ENCODE measurements at places on chromosomes 2 and 18.

- DNase-seq = no peak
These were observed 258.3 kb downstream of the LPIN1 start for GRCh38 chr2:12004713-12005112.

- DNase-seq = no peak
These were observed 99.8 kb downstream of the CAPN13 start for GRCh38 chr2:30707304-30707903.

DNA sequence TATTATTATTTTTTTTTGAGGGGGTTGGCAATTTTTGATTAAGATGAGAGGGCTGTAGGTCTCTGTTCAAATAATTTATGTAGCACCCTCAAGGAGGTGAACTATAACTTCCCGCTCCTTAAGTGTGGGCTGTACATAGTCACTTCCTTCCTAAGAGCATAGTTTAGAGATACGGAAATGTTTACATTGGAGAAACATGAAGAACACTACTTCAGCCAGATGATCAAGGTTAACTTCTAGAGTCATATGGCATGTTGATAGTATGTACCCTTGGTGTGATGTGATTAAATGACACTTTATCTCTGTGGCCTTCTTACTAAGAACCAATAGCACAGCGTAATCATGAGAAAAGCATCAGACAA lies 93.7 kb downstream of the MIB1 start:
- DNase-seq = no peak

- no peak for DNase-seq
These were observed 138.6 kb downstream of the BCL2 start for GRCh38 chr18:63180971-63181376.

DNA sequence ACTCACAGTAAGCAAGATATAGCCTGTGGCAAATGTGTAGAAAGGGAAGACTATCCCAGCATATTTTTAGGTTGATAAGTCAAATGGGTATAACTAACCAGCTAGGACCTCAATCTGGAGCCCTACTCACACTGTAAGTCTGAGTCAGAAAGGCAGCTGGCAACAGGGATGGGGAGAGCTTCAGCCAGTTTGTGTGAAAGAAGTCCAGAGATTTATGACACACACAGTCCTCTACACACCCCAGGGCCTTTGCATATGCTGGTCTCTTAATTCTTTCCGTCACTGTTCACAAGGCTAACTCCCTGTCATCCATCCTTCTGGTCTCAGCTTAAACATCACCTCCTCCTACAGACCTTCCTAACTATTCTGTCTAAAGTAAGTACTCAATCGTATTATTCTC lies 5.9 kb upstream of the TCF4 start:
- no peak for DNase-seq

GRCh38 chr2:73266061-73266901 lies 18.0 kb downstream of the FBXO41 start:
- DNase-seq = no peak

- DNase-seq = no peak
These were observed 76.4 kb upstream of the TSPYL6 start for GRCh38 chr2:54332386-54332785.

DNA sequence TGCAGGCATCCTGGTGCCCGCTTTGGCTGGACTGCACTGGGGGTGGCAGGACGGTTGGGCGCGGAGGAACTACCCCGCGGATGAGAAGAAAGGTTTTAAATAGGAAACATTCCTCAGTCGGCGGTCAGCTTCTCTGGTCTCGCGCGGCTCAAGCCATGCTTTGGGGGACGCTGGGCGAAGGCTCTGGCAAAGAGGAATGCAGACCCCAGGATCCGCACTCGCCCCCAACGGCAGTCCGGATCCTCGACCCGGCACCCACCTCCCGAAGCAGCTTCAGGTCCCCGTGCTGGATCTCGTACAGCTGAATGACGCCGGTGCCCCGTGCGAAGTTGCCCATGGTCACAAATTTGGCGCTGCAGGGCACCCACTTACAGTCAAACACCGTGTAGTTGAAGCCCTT lies 686 bp upstream of the PNO1 start:
- no peak for DNase-seq

DNA sequence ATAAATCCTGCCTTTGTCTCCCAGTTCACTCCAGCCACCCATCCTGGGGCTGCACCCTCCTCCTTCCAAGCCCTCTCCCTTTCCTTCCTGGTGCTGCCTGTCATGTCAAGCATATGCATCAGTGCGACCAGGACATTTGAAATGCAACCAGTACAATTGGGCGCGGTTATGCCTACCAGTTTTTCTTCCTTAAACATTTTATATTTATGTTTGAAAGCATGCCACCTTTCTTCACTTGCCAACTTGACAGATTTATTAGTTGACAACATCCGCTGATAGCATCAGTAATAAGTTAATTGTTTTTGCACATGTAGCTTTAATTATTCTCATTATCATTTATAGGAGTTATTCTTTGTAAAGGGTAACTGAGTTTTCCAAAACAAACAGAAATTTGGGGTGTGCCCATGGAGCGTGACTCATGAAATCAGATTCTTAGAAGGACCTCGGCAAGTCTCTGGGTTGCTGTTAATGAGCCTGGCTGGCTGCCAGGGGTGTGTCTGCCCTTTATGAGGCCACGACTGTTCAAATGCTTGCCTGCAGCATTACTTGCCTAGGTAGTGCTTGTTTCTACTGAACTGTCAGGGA lies 32.8 kb upstream of the IL1B start:
- DNase-seq = no peak

DNA sequence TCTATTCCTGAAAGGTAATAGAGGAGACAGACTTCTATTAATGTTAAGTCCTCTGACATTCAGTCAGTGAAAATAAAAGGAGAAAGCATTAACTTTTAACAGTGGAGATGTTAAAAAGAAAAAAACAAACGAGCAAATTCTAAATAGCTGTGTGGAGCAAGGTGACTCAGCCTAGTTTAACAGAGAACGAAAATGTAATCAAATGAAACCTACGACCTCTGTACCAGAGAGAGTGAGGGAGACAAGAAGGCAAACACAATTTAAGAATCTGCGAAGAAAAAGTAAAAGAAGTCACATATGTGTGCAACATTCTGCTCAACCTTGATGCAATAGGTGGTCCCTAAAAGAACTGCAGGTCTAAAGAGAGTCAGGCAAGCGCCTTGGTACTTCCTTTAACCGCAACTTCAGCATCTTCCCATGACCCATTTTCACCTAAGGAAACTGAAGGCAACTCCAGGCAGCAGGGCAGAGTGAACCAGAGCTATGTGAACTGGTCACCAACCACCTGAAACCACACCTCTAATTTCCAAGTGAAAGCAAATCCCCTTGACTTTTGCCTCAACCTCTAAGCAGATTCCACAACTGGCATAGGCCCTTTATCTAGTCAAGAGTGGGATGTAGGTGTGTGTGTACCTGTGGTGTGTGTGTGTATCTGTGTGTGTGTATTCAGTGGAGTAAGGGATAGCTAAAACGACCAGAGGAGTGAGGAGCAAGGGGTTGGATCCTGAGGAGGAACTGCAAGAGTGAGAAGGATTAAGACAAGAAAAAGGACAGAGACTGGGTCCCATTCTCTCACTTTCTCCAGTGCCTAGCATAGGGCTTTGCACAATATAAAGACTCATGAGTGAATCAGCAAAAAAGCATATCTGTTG lies 43.0 kb downstream of the FIGN start:
- no peak for DNase-seq

GRCh38 chr2:199070322-199070949 lies 387.3 kb downstream of the SATB2 start:
- DNase-seq = no peak

DNA sequence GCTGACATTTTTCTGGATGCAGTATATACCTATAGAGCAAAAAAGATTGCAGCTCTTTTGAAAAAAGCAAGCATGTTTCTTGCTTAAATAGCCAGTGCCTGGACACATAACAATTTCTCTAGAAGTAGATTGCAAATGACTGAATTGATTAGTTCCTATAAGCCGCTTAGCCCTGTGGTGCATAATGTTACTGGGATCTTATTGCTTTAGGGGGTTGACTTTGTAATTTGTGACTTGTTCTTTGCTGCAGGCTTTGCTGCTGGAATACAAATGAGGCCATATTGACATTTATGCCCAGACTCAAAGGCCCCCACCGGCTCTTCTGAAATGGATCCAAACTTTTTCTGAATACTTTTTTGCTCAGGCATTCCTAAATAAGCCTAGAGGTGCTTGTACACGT lies 182.6 kb downstream of the SH3BP4 start:
- no peak for DNase-seq

DNA sequence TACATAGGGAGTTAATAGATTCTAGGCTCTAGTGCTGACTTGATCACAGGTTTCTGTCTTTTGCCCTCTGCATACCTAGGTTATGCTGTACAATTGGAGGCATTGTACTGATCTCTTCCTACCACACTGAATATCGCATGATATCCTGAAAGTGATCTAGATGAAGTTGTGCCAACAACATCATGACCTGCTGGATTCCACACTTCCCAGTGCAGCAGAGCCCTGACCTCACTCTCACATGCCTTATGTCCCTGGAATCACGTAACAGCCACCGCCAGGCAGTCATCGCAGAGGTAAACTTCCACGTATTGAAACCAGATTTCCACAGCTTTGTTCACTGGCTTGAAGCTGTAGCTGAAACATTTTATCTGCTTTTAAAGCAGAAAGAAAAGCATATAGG lies 214.0 kb downstream of the ANKRD30B start:
- DNase-seq = no peak

- DNase-seq = no peak
These were observed 13.6 kb upstream of the TTR start for GRCh38 chr18:31578126-31578525.

- no peak for DNase-seq
These were observed 170.4 kb downstream of the ZNF521 start for GRCh38 chr18:25181581-25181980.

GRCh38 chr2:86598966-86599365 lies 24.7 kb downstream of the RNF103 start:
- no peak for DNase-seq

- DNase-seq = no peak
These were observed 36.9 kb downstream of the KLF7 start for GRCh38 chr2:207128867-207129266.

GRCh38 chr18:68035774-68036522 lies 519.4 kb upstream of the DSEL start:
- DNase-seq = no peak

- DNase-seq = no peak
These were observed 702.7 kb downstream of the SOCS6 start for GRCh38 chr18:70991577-70991976.

- no peak for DNase-seq
These were observed 30.4 kb downstream of the SRSF7 start for GRCh38 chr2:38720613-38721241.

DNA sequence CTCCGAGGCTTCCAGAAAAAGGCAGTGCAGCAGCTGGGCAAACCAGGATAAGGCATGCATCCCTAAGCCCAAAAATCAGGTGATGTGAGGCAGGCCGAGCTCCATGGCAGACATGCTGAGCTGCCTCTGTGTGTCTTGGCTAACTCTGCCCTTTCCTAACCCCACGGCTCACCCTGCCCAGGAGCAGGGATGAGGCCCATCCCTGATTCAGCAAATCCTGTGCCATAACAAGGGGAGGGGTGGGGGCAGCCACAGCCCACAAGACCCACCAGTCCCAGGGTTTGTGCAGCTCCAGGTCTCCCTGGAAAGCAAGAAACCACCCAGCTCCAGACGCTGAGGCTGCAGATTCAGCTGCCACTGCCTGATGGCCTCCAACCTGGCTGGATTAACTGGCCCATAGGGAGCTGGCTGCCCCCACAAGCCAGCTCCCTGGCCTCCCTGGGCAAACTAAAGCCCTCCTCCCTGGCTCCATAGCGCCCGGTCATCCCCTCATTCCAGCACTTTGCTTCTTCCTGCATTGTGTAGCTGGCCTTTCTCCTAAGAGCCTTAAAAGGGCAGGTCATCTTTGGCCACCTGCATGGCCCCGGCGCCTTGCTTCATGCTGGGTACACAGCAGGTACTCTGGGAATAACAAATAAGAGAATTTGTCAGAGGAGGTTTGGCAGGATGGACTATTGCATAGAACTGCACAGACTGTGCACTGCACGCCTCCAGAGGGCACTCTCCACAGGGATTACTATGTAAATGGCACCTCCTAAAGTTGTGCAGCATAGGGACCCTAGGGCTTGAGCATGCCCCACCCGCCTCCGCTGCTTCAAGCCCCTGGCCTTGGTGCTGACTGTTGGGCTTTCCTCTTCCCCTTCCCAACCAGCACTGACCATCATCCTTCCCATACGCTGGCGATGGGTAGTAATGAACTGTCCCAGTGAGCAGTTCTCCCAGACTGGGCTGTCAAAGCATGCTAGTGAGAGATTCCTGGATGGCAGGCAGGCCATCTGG lies 10.7 kb downstream of the STEAP3 start:
- DNase-seq = no peak

DNA sequence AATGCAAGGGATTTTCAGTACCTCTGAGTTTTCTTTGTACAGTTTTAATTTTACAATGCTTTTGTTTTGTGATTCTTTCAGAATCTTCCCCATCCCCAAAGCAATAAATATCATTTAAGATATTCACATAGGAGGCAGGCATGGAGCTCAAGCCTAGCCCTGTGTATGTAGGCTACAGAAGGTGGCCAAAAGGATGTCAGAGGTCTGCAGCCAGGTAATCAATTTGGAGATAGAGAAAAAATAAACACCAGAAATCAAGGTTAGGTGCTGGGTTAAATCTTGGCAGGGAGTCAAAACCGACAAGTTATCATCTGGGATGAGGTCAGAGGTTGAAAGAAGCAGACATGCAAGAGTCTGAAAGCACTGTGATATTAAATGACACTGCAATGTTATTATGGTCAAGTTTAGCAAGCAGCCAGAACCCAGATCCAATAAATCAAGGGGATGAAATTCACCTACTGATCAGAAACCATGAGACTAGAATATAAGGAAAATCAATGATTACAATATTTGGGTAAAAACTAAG lies 45.1 kb upstream of the LRP1B start:
- DNase-seq = no peak

GRCh38 chr2:16441431-16441830 lies 224.2 kb downstream of the CYRIA start:
- no peak for DNase-seq

GRCh38 chr2:146135245-146135644 lies 1615.3 kb upstream of the ZEB2 start:
- no peak for DNase-seq

DNA sequence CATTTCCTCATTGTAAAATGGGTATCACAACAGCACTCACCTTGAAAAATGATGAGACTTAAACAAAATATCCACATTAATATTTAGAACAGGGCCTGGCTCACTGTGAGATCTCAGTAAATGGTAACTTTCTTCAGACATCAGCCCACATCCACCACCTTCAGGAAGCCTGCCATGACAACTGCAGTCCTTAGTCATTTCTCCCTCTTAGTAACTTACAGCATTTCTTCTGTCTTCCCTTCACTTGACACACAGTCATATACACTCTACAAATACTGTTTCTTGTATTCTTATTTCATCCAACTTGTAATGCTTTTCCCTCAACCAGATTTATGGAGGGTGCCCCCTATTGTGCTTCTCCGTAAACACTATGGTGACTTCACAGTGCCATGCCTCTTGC lies 263.0 kb downstream of the ZNF516 start:
- no peak for DNase-seq

- no peak for DNase-seq
These were observed 123.0 kb upstream of the CCDC150 start for GRCh38 chr2:196516564-196516963.

GRCh38 chr2:60560734-60561644 lies 7.5 kb upstream of the BCL11A start:
- DNase-seq = no peak

GRCh38 chr2:136135921-136136906 lies 18.3 kb upstream of the CXCR4 start:
- peak; percentile 84 for DNase-seq
